Stimulated activated CD4-positive, alpha-beta T cell treated with anti-CD3 and anti-CD28 coated beads, Interleukin-1b, Interleukin-23, amount 100 ng/mL, for 1 hour (primary cell): ENCODE measurements at places on chromosomes 12 and 14.

DNA sequence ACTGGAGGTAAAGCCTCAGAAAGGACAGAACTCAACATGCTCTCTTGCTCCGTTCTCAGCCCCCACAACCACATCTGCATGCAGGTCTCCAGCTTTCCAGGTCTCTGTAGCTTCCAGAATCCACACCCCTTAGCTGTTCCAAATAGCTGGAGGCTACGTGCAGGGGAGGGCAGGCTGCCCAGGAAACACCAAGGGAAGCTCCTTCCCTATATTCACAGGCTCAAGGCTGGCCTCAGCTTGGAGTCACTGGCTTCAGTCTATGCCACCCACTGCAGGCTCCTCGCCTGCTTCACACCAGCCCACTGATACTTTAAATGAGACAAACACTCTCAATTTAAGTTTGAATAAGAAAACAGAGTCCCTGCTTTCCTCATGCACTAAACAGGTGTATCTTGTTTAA, 73.3 kb downstream of the ASCL4 start:
- no peak for DNase-seq

GRCh38 chr14:64213086-64213485, 81.1 kb downstream of the ESR2 start:
- DNase-seq: no peak

DNA sequence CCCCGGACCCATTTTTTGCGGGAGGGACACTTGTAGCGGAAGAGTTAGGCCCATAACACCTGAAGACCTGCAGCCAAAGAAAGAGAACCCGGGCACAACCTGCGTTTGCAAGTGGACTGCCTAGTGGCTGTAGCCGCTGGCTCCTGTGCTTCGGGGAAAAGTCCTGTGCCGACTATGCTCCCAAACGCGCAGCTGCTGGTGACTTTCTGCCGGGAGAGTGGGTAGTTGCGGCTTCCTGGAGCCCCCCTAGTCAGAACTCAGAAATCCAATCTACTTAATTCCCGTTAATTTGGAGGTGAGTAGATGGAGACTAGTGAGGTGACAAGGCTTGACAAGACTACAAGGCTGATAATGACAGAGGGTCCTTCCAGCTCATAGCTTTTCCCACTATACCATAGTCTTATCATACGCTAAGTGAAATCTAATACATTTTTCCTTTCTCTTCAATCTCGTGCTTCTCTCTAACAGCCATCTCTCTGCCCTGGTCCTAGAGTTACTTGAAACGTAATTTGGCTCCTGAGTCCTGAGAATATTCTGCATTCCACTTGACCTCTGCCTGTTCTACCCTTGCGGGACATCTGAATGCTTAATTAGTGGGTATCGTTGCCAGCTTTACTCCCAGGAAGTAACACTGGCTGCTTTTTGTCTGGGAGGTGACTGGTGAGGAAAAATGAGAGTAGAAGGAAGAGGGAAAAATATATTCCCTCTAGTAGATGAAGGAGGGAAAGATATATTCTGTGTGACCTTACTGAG, 556 bp downstream of the MTHFD1 start:
- DNase-seq: no peak

DNA sequence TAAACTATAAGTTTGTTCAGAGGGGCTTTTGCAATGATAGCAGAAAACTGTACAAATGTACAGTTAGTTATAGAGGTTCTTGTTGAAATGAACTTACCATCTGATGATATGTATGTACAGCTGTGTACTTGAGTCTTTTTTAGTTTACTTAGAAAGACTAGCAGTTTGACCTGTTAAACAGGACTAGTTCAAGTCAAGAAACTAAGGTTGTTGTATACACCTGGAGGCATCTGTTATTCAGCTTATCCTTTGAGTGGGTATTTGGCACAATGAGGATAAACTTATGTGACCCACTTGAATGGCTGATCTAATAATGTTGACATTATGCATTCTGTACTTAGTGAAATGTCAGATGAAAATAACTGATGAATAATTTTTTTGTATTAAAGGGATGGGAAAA, 13.4 kb downstream of the MTERF2 start:
- DNase-seq: no peak

GRCh38 chr12:59396519-59396918, 199.3 kb upstream of the SLC16A7 start:
- no peak for DNase-seq

GRCh38 chr12:40508421-40508820, 183.8 kb upstream of the CNTN1 start:
- DNase-seq: no peak

DNA sequence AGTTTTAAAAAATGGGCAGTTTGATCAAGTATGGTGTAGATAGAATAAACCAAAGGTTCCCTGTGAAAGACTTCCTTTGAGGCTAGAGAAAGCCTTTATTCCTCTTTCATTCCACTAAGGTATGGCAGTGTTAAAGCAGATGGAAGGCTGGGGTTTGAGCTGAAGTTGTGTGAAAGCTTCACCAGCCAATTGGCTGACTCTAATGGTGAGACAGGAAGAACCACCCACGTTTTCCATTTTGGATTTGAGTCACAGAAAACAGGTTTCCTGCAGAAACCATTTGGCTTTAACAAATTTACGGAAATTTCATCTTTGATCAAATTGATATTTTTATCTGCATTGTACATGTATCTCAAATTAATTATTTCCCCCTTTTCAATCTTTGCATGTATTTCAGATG, 455.0 kb downstream of the PCNX1 start:
- no peak for DNase-seq

DNA sequence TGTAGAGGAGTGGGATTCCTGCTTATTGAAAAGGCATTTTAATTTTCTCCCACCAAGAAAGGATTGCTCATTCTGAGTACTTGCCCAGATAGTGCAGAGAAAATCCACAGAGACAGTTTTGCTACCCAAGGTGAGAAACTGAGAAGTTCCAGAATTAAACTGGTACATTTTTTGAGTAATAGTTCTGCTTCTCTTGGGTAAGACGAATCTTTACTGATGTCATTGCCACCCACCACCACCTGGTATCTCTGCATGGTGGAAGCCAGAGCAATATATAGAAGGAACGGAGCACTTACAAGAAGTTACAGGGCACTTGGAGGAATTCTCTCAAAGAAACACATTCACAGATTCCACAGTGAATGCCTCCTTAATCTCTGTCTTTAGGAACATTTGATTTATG, 20.7 kb upstream of the FRMD6 start:
- DNase-seq: no peak

- DNase-seq: no peak
Measured at GRCh38 chr12:71240946-71241345, 83.1 kb upstream of the TSPAN8 start.
